Urothelium cell line (cell line): ENCODE measurements at places on chromosomes 5 and 9.

- no peak for DNase-seq
Measured at GRCh38 chr5:21199087-21199486, 1211.1 kb upstream of the CDH18 start.

DNA sequence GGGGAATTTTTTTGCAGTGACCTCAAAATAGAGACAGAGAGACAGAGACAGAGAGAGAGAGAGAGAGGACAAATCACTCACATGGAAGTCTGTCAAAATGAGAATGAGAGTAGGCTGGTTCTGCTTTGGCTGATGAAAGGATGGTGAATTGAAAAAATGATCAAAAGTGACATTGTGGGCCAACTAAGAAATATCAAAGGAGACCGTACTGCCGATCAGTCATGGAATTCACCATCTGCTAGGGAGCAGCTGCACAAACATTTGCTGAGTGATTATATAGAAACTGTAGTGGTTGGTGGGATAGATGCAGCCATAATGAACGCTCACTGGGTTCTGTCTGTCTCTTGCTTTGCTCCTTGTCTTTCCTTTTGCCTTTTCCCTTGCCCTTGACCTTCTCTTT lies 476.6 kb upstream of the SGCD start:
- DNase-seq: no peak

DNA sequence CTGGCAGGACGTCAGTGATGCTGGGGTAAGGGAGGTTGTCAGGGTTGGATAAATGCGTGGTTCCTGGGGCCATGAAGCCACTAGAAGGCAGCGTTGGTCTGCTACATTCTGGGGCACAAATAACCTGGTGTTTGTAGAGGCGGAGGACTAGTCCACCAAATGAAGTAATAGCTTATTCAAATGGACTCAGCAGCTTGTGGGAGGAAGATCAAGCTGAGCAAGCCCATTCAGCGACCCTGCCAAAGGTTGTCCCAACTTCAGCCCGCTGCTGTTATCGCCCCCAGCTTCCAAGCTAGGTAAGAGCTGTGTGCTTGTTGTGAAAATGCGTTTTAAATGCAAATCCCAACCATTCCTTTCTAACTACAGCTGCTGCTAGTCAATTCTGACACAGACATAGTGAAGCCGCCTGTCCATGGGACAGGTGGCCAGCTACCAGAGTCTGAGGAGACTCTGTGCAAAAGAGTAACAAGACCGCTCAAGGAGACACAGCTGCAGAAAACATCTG lies 7.6 kb upstream of the FAM240B start:
- DNase-seq: peak; percentile 40

DNA sequence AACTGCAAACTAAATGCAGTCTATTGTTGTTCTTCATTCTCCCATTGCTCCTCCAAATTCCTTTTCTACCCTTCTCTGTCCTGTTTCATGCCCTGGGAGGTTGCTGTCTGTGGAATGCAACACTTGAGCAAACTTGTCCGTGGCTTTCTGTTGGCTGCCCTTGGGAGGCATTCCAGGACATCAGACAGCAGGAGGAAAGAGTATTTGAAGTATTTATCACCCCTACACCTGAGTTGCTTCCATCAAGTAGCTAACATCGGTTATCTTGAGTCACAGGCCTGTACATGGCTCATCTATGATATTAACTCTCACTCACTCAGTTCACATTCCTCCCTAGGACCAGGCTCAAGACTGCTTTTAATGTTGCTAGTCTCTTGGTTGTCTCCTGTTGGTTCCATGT lies 803.4 kb upstream of the CDH6 start:
- no peak for DNase-seq

DNA sequence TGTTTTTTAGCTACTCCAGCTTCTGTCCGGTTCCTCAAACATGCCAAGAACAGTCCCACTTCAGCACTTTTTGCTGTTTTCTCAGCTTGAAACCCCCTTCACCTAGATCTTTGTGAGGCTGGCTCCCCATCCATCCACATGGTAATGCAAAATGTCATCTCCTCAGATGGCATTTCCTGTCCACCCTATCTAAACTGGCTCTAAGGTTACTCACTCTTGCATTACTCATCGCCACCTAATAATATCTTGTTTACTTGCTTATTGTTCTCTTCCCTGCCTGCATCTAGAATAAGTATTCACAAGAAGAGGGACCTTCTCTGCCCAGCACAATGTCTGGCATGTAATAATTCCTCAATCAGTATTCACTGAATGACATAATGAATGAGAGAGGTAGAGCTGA lies 220.1 kb downstream of the FAM114A2 start:
- no peak for DNase-seq

DNA sequence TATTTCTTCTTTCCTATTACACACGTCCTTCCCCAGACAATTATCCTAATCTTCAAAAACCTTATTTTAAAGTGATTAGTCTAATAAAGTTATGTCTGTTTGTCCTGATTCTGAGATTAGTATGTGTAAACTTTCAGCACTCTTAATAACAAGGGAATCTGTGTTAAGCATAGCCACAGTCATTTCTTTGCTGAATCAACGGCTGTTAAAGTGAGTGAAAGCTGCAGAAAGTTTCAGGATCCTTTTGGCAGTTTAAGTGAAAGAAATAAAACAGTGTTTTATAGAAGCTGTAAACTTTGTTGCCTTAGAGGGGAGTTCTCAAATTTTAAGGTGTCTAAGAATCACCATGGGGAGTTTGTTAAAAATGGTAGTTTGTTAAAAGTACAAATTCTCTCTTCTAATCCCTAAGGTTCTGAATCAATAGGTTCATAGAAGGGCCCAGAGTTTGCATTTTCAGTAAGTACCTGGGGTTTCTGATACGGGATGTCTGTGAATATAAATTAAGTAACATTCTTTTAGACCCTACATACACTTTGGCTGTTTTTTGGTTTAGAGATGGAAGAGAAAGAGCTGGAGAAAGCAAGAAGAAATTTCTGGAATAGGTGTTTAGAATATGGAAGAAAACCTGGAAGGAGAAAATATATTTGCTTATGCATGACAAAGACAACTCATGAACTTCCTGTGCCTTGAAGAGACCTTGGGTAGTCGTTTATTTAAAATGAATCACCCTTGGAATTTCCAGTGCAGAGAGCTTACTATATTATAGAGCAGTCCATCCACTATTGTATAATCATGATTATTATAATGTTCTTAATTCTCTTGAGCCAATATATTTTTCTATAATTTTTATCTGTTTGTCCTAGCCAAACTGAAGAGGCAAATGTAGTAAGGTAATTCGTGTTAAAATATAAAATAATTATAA lies 45.7 kb downstream of the SCAMP1 start:
- DNase-seq: peak; percentile 11

- no peak for DNase-seq
Measured at GRCh38 chr5:5436203-5436760, 13.8 kb downstream of the ICE1 start.

DNA sequence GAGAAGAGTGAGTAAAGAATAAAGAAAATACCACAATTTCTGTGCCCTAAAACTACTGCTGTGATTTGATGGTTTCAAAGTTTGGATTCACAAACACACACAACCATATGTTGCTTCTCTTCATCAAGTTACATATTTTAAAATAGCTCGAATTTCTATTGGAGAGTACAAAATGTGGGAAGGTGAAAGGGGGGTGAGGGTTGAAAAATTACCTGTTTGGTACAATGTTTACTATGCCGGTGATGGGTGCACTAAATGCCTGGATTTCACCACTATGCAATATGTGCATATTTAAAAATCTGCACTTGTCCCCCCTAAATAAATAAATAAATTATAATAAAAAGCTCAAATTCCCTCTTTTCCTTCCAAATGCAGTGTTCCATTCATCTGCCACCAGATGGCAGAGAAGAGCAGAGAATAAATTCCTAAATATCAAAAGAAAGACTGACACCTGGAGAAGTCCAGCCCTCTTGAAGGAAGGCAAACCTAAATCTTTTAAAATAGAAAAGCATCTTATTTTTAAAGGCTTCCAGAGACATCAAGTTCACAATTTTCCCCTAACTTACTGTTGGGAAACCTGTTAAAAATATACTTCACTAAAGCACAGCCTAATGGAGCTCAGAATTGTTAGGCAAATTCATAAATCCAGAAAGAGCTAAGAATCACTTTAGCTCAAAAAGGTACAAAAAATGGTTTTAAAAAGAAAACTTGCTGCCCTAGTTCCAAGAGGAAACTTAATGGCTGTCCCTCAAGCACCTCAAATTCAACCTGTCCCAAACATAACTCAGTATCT lies 24.8 kb upstream of the HNRNPA0 start:
- DNase-seq: peak; percentile 13

DNA sequence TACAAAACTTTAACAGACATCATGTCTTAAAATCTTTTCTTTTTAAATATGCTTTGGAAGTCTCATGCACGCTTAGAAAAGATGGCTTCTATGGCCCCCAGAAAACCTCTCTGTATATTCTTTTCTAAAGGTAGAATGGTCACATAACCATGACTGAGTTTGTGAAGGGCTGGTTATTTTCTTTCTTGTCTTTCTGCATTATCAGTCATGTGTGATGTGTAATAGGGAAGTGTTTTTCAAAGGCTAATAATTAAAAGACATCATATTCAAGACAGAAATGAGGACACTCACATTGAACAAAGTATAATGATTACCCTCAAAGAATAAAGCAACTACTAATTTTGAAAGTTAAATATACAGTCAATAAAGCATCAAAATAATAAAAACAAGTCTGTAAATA lies 253.4 kb downstream of the TRPM3 start:
- no peak for DNase-seq

GRCh38 chr5:120697147-120697546 lies 233.0 kb downstream of the PRR16 start:
- no peak for DNase-seq

DNA sequence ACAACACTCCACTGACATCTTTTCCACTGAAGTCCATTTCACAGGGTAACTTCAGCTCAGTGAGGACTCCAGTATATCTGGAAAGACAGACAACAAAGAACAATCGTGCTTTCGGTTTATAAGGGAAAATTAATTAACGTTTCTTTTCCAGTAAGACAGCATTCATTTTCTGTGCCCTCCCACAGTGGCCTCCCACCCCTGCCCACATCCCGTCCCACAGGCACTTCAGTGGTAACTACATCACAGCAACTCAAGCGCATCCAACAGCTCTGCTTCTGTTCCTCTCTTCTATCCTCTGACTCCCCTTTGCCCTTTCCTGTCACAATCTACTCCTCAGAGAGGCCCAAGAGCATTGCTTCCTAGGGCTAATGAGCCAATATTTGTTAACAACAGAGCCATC lies 40.3 kb downstream of the GLDC start:
- DNase-seq: no peak

- DNase-seq: no peak
Measured at GRCh38 chr5:179348843-179349242, 3.6 kb upstream of the ADAMTS2 start.

DNA sequence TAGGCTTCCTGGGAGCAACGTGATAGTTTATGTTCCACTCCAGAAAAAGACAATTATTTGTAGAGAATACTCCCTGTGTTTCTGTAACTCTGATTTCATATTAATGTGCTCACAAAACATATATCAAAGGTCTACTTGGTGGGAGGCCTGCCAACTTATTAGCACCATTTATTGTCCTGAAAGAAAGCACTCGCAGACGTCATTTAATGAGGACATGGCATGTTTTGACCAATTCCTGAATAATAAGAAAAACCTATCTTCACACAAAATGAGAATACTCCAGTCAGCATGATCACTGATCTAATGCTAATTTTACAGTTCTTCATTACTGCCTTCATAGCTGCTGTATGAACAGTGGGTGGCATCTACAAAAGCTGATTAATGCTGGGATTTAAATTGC lies 46.4 kb upstream of the RASEF start:
- no peak for DNase-seq

- DNase-seq: no peak
Measured at GRCh38 chr9:133627341-133627740, 8.8 kb upstream of the DBH start.

DNA sequence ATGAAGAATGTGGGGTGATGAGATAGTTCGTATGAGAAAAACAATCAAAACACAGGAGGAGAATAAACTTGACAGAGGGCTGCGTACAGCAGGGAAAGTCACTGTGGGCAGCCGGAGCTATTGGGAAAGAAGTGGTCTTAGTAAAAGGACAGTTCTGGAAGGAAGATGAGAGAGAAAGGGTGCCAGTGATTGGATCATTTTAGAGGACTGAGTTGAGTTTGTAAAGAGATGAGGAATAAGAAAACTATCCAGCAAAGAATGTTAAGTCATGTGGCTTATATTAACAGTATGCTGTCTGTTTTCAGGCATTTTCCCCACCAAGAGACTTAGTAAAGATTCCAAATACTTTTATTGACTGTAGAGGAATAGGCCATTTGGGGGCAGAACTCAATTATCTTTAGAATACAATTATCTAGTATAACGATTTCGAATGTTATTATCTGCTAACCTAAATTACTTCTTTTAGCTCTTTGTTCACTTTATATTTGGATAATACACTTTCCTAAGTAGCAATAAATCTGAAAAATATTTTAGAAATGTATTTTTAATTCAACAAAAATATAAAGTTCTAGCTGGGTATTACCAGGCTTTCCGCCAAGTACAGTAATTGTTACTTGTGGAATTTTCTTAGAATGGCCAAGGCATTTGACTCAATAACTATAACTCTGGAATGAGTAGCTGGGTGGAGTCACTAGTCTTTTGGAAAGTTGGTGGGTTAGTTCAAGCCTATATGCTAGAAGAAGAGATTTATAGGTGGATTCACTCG lies 15.5 kb upstream of the LOX start:
- DNase-seq: no peak

GRCh38 chr9:89430995-89431394 lies 66.9 kb downstream of the SEMA4D start:
- DNase-seq: no peak

- DNase-seq: no peak
Measured at GRCh38 chr5:140243706-140244250, 59.1 kb downstream of the PFDN1 start.

- no peak for DNase-seq
Measured at GRCh38 chr5:18099261-18099660, 465.0 kb downstream of the TAF11L14 start.

DNA sequence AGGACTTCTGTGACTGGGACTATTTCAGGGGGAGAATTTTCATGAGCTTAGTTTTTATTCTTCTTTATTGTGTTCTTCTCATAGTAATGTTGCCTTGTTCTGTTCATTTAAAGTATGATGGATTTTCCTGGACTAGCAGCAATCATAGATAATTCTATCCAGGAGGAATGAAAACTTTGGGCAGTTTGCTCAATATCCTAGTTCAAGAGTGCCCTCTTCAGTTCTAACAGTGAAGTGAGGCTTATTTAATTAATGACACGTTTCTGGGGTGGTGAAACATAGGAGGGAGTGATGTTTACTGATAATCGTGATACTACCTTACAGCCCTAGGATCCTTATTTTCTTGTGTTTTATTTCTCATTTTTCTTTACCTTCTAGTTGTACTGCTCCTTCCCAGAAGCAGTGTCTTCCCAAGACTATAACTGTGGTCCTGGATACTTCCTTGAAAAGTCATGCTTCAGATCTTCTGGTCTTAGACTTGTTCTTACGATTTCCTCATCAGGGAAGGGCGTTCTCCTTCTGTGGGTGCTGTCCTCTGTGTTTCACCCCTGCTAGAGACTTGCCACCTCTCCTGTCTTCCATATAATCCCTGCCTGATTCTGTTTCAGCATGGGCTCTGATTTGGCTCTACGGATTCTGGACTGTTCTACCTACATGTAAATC lies 57.4 kb downstream of the CFAP95 start:
- DNase-seq: no peak
